CD4-positive, alpha-beta T cell treated with Interleukin-6 at 100 ng/mL for 8 hours (primary cell): ENCODE measurements at places on chromosomes 3 and 15.

GRCh38 chr3:185874119-185874518, 49.3 kb upstream of the IGF2BP2 start:
- DNase-seq, result no peak

DNA sequence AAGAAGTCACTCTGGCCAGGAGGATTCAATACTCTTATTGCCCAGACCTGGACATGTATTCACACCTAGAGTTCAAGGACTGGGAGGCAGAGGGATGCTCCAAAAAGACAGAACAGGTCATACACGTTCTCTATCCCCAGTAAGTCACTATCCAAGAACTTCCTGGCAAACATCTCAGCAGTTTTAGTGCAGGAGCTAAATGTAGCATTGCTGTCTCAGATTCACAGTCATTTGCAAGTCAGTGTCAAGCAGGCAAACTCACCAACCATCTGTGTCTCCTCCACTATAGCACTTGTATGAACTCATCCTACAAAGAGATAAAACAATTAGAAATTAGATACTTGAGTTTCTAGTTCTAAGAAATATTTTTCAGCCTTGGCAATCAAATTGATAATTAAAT, 38.4 kb downstream of the ABHD17C start:
- no peak for DNase-seq

GRCh38 chr3:51717947-51718346, 11.1 kb downstream of the GRM2 start:
- DNase-seq, result no peak

DNA sequence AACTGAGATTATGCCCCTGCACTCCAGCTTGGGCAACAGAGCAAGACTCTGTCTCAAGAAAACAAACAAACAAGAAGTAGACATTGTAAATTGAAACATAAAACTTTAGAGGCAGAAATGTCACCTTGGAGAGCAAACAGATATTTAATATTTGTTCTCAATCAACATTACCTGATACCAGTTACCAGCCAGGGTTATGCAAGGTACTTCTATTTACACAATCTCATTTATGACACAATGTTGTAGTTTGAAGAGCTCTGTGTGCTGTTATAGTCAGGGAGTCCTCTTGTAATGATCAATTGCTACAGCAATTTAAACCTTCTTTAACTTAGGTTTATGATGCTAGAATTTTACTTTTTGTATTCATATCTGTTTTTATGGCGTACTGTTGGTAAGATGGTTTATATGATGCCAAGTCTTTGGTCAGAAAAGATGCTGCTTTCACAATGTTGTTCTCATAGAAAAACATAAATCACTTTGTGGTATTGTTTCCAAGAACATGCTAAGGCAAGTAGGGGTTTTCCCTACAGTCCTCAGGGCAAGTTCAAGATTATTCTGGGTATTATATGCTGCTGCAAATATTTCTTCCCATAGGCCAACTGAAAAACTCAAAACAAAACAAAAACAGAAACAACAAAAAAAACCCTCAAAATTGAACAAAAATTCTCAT, 173.5 kb downstream of the TNIK start:
- DNase-seq, result no peak

GRCh38 chr3:46058981-46059380, 31.7 kb upstream of the XCR1 start:
- no peak for DNase-seq

DNA sequence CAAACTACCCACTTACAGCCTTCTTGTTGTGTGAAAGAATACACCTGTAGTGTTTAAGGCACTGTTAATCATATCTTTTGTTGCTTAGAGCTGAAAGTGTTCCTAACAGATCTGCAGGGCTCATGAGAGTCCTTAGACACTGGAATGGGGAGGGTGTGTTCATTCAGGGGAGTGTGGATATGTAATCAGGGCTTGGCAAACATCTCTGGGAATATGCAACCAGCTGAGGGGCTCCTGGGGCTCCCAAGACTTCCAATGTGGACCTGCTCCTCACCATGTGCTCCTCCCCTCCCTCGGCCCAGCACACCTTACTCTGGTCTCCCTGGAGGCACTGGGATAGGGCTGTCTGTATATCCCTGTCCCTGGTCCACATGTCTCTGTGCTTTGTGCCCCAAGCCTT, 30.3 kb upstream of the MFSD1 start:
- no peak for DNase-seq

GRCh38 chr3:157282261-157283191, 122.6 kb upstream of the CCNL1 start:
- DNase-seq, result no peak

DNA sequence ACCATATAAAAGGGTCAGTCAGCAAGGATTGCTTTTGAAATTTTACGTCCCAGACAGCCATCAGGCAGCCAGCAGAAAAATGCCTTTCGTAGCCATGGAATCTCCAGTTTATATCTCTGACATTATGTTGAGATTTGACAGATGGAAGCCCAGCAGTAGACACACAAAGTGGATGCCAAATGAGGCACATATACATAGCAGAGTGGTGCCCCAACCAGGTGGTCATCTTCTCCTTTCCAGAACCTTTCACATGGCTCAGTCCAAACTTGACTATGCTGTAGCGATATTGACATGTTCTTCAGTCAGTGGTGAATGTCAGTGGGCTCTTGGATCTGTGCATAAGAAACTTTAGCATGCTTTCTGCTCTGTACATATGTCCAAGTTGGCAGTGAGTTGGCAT, 123.3 kb upstream of the GBE1 start:
- DNase-seq, result no peak

DNA sequence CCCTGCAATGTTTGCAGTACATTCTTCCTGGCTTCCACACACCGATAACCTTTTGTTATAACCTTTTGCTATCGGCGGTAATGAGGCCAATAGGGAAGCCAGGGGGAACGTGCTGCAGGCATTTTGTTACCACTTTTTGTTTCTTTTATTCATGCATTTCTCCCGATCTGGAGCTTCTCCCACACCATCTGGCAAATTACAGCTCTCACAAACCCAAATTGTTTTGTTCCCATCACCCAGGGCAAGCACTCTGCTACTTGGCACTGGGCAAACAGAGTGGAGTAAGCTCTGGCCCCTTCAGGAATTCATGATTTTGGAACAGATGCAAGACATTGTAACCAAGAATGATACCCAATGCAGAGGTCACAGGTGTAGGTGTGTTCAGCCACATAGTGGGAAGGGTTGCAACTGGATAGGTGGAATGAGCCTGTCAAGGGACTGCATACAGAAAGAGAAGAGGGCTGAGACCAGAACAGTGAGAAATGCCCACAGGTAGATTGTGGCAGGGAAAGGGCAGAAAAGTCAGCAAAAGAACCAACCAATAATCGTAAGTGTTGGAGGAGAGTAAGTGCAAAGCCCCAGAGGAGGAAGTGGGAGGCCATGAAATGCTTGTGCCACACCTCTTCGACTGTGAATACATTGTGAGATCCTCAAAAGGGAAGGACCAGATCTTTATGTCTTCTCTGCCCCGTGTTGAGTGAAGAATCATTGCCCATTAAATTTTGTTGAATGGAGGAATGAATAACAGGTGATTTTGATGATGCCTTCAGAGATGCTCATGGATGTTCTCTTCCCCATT, 45.8 kb downstream of the PARP15 start:
- no peak for DNase-seq

- no peak for DNase-seq
Observed at GRCh38 chr3:152291649-152292066, 22.9 kb downstream of the MBNL1 start.

- DNase-seq, result no peak
Observed at GRCh38 chr3:155656466-155656865, 88.4 kb downstream of the PLCH1 start.

GRCh38 chr15:99450896-99451358, 114.9 kb upstream of the MEF2A start:
- DNase-seq, result peak; percentile 68

DNA sequence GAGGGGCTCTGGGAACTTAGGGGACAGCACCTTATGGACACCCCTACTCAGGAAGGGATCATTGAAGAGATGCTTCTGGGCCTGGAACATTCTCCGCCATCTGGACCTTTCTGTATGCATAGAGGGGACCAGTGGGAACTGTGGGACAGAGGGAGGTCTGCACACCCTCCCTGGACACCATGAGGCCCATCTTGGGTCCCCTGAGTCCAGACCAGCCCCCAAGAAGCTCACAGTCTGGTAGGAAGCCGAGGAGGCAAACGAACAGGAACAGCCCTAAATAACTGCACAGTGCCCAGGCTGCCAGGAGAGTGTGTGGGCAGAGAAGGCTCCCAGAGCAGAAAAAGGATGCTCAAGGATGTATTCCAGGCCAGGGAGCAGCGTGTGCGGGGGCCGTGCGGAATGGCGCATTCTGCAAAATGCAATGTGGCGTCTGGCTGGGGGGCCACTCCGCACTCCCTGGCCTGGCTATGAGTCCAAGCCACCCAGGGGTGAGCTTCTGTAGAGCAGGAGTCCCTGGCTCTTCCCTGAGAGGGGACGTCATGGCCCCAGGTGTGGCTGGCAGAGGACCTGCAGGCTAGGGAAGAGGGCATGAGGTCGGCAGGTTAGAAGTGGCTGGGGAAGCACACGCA, 24.5 kb upstream of the KLF13 start:
- no peak for DNase-seq

- DNase-seq, result no peak
Observed at GRCh38 chr3:73546961-73547360, 77.8 kb downstream of the PDZRN3 start.

DNA sequence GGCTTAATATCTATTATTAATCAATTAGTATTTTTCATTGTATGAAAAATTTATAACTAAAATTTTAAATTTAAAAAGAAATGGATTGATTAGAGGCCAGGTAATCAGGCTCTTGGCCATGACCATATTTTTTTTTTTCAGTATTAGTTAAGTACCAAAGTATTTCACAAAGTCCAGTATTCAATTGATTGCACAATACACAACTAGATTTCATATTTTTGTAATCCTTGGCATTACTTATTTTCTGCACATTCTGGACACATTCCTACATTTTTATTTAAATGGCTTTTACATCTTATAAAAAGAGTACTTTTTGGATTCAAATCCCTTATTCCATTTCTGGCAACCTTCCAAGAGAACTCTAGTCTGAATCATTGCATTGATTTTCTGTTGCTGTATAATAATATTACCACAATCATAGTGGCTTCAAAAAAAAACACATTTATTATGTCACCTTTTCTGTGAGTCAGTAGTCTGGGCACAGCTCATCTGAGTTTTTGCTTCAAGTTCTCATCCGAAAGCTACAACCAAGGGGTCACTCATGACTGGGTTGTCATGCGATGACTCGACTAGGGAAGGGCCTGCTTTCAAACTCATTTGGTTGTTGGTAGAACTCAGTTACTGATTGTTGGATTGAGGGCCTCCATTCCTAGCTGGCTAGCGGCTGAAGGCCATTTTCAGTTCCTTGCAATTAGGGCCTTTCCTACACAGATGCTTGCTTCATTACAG, 90.7 kb downstream of the CNTN6 start:
- no peak for DNase-seq

DNA sequence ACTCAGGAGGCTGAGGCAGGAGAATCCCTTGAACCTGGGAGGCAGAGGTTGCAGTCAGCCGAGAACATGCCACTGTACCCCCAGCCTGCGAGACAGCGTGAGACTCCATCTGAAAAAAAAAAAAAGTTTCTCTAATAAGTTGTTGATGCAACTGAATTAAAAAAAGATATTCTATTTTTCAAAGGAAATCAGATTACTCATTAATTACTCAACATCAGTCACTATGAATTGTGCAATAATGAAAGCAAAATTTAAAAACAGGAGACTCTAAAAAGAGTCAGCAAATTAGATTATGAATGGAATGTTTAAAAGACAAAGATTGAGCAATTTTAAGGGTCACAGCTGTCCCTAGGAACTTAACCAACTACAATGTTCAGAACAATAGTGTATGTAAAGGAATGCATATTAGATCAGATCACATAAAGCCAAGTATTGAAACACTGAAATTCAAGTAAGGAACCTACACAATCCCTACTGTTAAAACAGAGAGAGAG, 60.2 kb upstream of the SLC4A7 start:
- no peak for DNase-seq

DNA sequence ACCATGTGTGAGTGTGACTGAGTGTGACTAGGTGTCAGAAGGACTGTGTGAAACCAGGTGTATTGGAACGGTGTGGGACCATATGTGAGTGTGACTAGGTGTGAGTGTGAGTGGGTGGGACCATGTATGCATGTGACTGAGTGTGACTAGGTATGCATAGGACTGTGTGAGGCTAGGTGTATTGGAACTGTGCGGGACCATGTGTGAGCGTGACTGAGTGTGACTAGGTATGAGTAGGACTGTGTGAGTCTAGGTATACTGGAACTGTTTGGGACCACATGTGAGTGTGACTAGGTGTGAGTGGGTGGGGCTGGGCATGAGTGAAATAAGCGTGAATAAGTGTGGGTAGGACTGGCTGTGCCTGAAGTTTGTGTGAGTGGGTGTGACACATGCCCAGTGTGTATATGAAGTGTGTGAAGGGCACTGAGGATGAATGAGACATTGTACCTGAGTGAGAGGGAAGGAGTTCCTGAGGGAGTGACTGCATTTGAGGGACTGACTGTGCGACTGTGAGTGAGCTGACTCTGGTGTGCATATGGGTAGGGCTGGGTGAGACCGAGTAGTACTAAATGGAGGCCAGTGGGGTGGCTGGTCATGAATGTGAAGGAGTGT, 247.0 kb upstream of the CCDC54 start:
- DNase-seq, result no peak

GRCh38 chr3:4730719-4731118, 237.6 kb downstream of the ITPR1 start:
- DNase-seq, result no peak

DNA sequence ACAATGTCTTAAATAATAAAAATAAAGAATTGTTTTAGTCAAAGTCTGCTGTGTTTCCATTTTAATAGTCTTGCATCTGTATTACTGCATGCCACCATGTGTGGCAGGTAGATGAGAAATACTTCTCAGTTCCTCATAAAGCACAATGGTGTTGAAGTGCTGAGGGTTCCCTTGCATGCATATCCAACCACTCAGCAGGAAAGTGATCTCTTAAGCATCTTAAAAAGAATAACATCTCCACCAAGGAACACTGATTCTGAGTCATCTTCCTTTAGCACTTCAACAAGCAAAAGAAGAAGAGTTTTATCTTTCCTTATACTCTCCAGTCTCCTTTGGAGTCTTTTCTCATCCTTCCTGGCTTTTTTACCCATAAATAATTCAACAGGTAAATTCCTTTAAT, 602.0 kb downstream of the TBL1XR1 start:
- no peak for DNase-seq

- DNase-seq, result no peak
Observed at GRCh38 chr3:77038468-77038929, 1.4 kb upstream of the ROBO2 start.

DNA sequence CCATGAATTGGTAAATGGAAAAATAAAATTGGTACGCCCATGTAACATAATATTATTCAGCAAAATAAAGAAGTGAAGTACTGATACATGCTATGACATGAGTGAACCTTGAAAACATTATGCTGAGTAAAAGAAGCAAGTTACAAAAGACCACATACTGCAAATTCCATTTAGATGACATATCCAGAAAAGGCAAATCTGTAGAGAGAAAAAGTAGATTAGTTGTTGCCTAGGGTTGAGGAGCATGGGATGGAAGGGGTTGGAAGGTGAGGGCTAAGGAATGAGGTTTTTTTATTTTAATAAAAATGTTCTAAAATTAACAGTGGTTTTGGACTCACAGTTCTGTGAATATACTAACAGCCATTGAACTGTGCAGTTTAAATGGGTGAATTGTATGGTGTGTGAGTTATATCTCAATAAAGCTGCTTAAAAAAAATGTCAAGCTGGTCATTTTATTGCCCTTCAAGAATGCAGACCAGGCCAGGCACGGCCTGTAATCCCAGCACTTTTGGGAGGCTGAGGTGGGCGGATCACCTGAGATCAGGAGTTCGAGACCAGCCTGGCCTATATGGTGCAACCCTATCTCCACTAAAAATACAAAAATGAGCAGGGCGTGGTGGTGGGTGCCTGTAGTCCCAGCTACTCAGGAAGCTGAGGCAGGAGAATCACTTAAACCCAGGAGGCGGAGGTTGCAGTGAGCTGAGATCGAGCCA, 8.1 kb upstream of the DLG1 start:
- DNase-seq, result no peak
